ENCODE measurements at places on chromosomes 5 and 9.
A peak's percentile ranks its signal among the peaks of the same experiment; 100 is the strongest.

- DNase-seq = no peak
Measured at GRCh38 chr9:79889369-79889768, 317.6 kb downstream of the TLE4 start.

DNA sequence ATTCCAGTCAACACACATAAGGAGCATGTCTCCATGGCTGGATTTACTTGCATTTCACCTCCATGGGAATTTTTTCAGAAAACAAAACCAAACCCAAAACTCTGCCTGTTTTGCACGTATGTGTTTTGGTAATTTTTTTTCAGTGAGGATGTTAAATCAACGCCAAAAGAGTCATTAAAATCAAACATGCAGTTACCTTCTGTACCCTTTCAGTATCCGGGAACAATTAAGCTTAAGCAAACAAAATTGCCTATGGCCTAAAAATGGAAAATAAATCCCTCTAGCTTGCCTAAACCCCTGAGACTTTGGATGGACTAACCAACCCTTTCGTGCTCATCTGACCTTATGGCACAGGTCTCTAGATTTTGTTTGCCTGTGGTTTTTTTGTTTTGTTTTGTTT, 209.2 kb upstream of the KLF4 start:
- no peak for DNase-seq

- peak; percentile 60 for DNase-seq
Measured at GRCh38 chr9:101311758-101312420, 72.9 kb downstream of the BAAT start.

DNA sequence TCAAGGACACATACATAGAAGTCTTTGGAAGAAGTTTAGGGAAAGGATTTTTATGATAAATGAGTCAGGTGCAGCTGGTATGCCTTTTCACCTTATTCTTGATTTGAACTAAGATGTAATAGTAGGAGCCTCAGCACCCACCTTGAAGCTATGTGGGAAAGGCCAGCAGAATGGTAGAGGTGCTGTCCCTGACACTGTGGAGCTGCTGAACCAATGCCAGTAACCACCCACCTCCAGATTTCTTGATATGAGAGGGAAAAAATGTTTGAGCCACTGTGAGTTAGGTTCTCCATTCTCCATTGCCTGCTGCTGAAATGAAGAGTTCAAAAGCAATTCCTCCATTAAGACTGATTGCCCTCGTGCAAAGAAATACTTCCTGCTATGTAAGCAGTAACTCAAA, 12.2 kb upstream of the HMGCR start:
- DNase-seq = no peak

DNA sequence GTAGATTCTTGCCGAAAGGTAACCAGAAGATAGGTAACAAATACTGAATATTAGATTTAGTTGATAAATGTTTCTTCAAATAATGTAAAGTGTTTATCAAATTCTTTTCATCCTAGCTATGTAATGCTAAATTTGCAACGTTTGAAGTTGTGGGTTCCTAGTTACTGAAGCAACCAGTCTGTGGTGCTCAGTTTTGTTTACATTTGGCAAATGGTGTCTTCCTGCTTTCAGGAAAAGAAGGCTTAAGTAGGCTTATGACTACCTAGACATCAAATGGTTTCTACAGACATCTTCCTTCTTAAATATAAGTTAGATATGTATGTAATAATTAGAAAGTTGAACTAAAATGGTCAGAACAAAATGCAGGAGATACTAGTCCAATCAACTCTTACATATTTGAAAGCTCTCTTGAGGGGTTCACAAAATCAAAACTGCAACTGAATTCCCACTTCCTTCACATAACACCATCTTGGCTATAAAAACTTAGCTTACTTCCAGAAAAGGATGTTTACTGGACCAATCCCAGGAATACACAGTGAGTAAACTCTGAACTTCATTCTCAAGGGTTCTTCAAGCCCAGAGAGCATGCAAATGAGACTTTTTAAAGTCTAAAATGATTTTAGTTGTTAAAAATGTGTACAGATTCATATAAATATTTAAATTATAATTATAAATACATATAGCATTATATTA, 125.7 kb upstream of the ITGA1 start:
- DNase-seq = no peak

DNA sequence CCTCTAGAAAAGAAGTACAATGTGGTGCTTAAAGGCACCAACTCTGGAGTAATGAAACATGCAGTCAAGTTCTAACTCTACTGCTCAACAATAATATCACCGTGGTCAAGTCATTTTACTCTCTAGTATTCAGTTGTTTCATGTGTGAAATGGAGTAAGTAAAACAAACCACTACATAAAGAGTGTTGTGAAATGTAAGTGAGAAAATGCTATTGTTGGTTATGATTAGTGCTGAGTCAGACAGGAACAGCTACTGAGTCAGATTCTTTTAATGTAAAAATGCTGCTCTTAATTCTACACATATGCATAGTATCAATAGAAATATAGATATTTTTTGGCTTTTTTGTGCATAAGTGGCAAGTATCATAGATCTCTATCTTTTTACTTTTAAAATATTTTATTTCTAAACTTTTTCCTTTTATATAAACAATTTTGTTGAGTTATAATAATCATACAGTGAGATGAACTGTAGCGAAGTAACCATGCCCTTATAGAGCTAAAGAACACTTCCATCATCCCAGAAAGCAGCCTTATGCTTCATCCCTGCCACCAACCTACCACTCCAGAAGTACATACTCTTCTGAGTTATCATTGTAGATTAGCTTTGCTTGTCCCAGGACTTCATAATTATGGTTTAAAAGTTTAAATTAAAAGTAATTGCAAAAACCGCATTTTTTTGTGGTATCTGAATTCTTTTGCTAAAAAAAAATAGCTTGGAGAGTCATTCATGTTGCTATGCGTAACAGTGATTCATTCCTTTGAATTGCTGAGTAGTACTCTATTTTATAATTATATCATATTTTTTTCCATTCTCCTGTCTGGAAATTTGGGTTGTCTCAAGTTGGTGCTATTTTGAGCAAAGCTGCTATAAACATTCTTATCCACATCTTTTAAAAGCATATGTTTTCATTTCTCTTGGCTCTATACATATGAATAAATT, 548.2 kb upstream of the CLINT1 start:
- DNase-seq = peak; percentile 63

DNA sequence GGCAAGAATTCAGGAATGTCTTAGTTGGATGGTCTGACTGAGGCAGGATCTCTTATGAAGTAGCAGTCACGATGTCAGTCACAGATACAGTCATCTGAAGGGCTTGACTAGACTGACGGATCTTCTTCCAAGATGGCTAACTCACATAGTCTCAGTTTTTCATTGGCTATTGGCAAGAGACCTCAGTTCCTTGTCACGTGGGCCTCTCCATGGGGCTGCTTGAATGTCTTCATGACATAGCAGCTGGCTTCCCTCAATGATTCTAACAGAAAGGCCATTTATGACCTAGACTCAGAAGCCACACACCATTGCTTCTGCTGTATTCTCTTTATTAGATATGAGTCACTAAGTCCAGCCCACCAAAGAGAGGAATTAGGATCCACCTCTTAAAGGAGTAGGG, 4.7 kb downstream of the APC start:
- DNase-seq = no peak

DNA sequence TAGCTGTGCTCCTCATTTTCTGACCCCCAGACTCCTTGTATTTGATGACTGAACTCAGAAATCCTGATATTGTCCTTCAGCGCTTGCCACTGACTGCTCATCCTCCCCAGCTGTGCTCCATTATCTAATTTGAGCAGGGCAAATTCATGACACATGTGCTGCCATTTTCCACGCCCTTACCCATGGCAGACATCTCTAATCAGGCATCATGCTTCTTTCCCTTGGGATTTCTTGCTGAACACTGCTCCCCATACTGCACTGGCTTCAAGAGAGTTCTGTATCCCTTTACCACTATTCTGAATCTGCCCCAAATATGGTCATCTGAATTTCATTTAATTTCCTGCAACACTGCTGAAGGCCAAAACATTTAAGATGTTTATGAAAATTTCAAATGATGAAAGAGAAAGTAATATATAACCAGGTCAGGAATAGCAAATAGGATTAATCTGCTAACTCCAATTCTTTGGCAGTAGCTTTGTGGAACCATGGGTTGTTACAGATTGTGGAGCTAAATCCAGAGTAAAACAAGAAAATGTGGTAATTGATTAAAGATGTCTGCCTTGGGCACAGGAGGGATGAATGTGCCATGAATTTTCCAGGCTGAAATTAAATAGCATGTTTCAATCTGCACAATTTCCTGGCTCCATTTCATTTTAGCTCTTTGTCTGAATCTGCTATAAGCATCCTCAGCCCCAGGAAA, 93.6 kb downstream of the CYFIP2 start:
- no peak for DNase-seq

GRCh38 chr9:121885345-121885901, 207.7 kb downstream of the TTLL11 start:
- DNase-seq = no peak

DNA sequence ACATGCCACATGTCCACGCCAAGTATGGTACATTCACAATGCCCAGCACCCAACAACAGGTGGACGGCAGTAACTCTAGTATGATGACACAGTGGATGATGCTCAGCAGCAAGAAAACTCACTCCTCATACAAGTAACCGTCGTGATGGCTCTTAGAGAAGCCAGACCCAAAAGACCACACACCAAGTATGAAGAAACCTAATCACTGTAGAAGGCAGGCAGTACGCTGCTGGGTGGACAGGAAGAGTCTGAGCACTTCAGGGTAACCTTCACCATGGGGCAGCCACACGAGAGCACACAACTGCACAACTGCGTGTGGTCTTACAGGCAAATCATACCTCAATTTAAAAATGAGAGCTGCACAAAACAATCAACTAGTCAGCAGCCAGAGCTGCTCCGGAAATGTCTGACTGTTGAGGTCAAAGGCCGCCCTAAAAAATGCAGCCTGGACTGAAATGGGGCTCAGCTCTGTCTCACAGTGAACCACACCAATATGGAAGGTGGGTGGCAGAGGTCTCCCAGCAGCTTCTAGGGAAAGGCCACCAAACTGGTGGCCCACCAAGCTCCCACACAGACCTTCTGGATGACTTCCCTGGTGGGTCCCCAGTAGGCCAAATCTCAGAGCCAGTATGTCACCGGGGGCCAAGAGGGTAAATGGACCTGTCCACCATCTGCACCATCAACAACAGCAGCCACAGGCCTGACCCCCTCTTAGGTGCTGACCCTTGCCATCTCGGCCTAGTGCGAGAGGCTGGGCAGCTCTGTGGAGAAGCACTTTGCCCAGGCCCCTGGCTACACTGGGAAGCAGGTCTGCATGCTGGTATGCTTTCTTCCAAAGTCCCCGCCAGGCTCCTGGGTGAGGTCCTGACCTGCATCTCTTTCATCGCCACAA, 17.8 kb downstream of the BICD2 start:
- DNase-seq = no peak

- DNase-seq = peak; percentile 84
Measured at GRCh38 chr9:83544002-83544698, 5.9 kb upstream of the FRMD3 start.

GRCh38 chr5:31769530-31769929, 130.6 kb downstream of the PDZD2 start:
- DNase-seq = no peak

DNA sequence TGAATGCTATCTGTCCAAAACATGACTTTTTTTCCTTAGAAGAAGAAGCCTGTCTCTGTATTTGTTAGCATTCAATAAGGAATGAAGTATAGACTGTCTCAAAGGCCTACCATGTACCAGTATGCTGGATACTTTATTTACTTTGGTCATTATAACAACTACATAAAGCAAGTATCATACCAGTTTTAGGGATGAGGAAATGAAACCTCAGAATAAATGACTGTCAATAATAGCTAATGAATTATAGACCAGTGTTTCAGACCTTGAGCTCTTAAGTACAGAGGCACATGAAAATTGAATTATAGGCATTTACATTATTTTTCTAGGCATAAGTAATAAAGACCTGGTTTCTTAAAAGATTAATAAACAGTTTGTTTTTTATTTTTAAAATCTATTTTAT, 166.4 kb upstream of the TLX3 start:
- no peak for DNase-seq

- no peak for DNase-seq
Measured at GRCh38 chr9:17003576-17004240, 131.1 kb upstream of the CNTLN start.

DNA sequence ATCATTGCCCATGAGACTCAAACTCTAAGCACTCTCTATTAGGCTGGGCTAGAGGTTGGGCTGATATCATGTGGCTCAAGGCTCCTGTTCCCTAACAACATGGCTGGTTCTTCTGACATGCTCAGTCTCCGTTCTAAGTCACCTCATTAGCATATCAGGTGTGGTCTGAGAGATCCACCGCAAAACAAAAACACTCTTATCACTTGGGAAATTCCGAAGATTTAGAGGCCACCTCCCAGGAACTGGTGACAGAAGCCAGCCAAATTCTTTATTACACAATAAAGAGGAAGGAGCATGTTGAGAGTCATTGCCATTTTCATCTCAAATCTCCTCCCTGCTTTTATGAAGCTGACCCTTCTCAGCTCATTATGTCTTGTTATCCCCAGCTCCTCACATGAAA, 107.6 kb downstream of the MSX2 start:
- no peak for DNase-seq

GRCh38 chr5:74402553-74402952, 238.0 kb downstream of the ENC1 start:
- DNase-seq = no peak

DNA sequence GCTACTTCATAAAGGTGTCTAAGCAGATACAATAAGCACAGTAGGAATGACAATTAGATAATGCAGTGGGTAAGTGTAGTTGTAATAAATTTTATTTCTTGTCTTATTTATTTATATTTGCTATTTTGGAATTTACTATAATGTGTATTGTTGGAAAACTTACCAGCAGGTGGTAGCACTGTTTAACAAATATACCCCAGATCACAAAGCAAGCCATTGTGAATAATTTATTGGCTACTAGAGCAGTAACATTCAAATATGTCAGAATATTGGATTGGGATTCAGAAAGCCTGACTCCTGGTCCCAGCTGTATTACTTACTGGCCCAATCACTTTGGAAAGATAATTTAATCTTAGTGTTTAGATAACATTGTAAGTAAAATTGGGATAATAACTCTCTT, 78.0 kb downstream of the ISOC1 start:
- DNase-seq = no peak

DNA sequence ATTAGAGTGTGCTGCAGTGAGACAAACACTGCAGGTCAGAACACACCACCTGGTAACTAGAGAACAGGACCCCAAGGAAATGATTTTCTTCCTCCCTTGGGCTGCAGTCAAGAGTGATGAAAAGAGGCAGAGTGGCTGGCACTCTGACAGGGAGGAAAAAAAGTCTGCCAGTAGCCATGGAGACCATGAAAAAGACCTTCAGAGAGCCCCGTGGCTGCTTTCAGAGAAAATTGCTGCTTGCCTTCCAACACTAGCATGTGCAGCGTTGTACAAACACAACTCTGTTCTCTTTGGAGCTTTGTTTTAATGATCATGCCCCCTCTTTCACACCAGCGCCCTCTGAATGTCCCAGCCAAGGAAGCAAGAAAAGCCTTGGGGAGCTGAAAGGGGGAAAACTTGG, 68.8 kb downstream of the ANKRD55 start:
- DNase-seq = no peak

DNA sequence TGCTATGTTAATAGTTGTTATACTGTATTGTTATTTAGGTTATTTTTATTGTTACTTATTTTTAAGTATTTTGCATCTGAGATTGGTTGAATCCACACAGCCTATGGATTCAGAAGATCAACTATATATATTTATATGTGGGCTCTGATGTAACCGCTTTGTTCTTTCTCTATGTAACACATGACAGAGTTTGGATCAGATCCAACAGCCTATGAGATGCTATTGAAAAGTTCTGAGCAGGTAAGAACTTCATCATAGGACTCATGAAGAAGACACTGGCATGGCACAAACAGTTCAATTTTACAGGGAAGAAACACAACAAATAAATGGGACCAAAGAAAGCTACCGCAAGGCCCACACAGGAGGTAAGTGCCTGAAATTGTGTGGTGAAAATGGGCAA, 93.4 kb downstream of the GNAQ start:
- no peak for DNase-seq

Measured in AML-193 (cell line).